ENCODE measurements at places on chromosomes 12 and 14.

- DNase-seq: no peak
Observed at GRCh38 chr12:40149673-40150260, 43.9 kb upstream of the SLC2A13 start.

- peak; percentile 51 for DNase-seq
Observed at GRCh38 chr12:2154050-2154449, 101.3 kb downstream of the CACNA1C start.

DNA sequence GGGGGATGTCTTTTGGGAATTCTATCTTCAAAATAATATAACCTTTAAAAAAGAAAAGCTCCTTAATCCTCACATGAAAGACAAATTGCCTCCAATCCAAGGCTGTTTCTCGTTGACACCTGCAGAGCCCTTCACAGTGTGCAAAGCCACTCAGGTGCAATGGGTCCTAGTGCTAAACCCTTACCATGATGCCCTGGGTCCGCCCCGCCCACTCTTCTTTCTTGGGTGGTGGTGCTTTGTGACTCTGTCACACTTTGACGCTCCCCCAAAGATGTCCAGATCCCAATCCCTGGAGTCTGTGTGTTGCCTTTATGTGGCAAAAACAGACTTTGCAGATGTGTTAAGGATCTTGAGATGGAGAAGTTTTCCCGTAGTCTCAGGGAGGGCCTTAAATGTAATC lies 29.7 kb downstream of the CLMN start:
- no peak for DNase-seq

GRCh38 chr14:22563987-22564386 lies 25.0 kb downstream of the DAD1 start:
- DNase-seq: peak; percentile 52

DNA sequence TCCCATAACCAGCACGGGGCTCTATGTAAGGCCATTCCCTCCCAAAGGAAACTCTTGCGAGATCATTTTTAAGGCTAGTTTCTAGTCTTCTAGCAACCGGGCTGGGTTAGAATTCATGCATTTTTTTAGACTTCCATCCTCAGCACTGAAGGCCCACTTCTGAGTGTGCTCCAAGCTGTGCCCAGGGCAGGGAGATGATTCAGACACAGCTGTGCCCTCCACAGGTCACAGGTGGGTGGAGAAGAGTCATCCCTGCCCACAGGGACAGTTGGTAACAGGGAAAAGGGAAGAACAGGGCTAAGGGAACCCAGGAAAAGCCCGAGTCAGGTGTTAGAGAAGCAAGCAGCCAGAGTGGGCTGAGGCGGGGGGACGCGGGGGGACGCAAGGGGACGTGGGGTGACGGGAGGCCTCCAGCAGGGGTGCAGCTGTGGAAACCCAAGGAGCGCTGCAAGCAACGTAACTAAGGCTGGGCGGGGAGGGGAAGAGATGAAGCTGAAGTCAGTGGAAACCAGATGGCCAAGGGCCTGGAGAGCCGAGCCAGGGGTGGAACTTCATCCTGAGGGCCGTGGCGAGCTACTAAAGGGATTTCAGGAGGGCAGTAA lies 27.2 kb upstream of the PPP2R5C start:
- no peak for DNase-seq

DNA sequence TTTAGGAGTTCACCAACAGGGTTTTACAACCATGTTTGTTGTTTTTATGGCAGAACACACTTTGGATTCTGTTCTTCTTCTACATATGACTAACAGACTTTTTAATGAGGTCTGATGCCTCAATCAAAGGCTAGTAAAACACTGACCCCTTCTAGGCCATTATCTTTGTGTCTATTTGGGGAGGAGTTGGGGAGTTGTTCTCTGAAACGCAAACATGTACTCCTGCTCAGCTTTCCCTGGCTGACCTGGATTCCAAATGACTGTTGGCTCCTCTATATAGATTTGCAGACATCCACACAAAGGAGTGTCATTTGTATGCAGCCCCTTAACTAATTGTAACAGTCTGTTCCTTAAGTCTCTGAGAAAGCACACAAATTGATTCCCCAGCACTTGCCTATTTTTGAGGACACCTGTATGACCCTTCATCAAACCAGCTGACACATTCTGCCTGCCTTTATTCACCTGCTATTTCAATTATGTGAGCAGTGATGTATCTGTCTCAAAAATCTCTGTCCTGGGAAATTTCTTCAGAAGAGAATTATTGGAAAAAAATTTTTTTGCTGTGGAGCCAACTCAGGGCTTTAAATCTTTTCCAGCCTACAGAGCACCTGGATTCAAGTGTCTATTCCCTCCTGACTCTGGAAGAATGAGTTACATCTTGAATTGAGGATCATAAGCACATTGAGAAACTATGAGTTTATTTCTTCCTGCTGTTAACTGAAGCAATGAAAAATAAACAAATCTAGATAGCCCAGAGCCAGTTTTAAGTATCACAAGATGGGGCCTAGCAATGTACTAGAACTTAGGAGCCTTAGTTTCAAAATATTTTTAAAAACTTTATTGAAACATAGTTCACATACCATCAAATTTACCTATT lies 417.2 kb downstream of the RAD51B start:
- DNase-seq: no peak

GRCh38 chr12:10505620-10506019 lies at the start of gene EIF2S3B:
Gene EIF2S3B (plus strand): TSS chr12:10505890. CDS start chr12:10505903, 13 bp downstream.
- DNase-seq: no peak

DNA sequence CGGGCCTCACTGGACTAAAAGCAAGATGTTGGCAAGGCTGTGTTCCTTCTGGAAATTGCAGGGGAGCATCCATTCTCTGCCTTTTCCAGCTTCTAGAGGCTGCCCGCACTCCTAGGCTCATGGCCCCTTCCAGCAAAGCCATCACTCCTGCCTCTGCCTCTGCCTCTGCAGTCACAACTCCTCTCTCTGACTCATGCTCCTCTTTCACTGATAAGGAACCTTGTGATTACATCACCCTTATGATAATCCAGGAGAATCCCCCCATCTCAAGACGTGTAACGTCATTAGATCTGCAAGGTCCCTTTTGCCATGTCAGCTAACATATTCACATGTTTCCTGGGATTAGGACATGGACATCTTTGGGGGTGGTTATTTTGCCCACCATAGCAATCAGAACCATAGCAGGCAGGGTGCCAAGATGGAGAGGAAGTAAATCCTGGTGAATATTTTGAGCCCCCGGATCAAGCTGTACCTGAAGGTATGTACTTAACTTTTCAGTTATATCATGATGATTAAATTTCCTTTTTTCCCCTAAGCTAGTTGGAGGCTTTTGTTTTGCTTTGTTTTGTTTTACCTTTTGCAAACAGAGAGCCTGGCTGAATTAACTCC lies 123.6 kb downstream of the SCARB1 start:
- DNase-seq: no peak
